Stimulated activated CD4-positive, alpha-beta T cell treated with anti-CD3 and anti-CD28 coated beads, Interleukin-4, amount 100 ng/mL, for 24 hours (primary cell): ENCODE measurements at places on chromosomes 13 and 19.

DNA sequence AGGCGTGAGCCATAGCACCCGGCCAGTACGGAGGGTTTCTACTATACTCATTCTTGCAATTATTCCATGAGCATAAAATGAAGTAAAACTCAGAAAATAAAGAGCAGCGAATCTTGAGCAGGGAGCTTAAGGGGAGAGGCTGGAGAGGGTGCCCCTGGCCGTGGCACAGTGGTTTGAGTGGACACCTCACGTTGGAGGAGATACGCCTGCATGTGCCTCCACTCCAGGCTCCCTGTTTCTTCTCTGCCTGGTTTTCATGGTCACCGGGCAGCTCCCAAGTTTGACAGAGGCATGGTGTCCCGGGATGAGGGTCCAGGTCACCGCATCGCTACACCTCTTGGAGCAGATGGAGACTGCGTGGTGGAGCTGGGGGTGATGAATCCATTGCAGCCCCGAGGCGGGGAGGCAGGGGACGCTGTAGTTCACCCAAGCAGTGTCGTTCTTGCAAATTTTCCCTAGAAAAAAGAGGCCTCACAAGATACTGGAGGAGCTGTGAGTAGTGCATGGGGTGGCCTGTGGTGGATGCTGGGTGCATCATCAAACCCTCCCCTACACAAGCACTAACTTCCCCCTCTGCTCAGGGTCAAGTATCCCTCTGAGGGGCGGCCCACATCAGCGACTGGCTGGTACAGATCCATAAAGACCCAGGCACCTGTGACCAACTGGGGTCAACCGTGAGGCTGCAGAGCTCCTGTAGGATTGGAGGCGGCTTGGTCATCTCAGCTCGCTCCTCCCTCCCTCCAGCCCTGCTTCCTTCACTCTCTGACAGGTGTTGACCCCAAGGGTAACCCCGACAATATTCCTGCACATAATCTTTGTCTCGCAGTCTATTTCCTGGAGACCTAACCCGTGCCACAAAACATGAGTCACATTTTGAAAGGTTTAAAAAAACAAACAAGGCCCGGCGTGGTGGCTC lies 3.6 kb upstream of the MIER2 start:
- no peak for DNase-seq

DNA sequence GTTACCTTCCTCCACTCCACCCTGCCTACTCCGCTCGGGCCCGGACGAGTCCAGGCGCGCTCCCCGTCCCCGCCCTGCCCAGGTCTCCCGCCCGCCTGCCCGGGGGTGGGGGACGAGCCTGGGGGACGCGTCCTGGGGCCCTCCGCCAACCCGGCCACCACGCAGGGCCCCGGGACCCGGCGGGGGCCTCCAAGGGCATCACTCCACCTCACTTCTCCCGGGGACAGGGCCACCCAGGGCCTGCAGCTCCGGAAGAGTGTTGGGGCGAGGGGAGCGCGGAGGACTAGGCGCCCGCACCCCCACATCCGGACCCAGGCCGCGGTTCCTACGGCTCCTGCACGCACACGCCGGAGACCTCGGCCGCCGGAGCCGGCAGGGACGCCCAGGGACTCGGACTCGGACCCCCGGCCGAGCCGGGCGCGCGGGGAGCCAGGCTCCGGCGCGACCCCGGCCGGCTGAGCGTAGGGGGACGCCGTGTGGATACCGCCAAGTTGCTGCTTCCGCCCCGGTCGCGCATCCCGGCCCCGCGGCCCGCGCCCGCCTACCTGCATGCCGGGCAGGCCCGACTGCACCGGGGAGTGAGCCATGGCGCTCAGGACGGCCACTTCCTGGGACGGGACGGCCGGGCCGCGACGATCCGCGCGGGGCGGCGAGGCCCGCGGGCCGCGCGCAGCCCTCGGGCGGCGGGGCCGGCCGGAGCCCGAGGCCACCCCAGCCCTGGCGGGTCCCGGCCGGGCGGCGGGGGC lies 534 bp downstream of the STK24 start:
- DNase-seq = peak; percentile 39

DNA sequence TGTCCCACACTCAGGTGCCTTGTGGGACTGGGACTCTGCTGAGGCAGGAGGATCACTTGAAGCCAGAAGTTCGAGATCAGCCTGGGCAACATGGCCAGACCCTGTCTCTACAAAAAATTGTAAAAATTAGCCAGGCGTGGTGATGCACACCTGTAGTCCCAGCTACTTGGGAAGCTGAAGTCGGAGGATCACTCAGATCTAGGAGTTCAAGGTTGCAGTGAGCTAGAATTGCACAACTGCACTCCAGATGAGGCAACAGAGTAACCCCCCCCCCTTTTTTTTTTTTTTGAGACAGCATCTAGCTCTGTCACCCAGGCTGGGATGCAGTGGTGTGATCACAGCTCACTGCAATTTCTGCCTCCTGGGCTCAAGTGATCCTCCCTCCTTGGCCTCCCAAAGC lies 11.0 kb upstream of the SYDE1 start:
- DNase-seq = no peak

- peak; percentile 33 for DNase-seq
These were observed 108.7 kb downstream of the TEX29 start for GRCh38 chr13:111429064-111429558.

DNA sequence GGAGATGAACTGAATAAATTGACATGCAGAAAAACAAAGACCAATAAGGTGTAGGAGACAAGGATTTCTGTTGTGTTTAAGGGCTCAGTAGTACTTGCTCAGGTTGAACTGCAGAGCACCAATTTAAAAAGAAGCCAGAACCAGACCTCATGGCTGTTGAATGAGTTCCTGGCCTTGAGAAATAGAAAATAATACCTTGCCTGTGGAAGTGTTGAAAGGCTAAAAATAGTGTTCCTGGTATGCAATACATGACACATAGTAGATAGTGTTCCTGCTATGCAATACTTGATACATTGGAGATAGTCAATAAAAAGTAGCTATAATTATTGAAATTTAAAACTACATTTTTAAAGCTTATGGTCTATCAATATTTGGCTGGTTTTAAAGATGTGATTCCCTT lies 595.8 kb downstream of the PCDH9 start:
- no peak for DNase-seq

DNA sequence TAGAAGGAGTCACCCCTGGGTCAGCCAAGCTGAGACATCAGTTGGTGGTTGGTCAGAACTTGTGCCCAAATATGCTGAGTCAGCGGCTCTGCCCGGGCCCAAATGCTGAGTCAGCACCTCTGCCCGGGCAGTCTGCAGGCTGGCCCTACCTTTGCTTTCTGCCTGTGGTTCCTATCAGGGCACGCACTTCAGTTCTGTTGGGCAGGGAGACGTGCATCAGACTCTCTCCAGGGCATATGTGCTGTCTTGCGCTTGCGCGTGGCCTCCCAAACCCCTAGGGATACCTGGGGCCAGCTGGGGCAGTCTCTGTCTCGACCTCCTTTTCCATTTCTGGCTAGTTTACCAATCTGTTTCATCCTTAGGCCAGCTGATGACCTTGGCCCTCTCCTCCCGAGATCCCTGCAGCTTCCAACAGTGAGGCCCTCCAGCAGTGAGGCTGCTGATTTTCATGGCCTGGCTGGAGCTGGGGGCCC lies 24.4 kb upstream of the LDLR start:
- DNase-seq = no peak

GRCh38 chr13:51967482-51968446 lies 43.5 kb downstream of the ATP7B start:
- no peak for DNase-seq

- DNase-seq = peak; percentile 39
These were observed 23.5 kb upstream of the LAIR1 start for GRCh38 chr19:54387991-54388801.

DNA sequence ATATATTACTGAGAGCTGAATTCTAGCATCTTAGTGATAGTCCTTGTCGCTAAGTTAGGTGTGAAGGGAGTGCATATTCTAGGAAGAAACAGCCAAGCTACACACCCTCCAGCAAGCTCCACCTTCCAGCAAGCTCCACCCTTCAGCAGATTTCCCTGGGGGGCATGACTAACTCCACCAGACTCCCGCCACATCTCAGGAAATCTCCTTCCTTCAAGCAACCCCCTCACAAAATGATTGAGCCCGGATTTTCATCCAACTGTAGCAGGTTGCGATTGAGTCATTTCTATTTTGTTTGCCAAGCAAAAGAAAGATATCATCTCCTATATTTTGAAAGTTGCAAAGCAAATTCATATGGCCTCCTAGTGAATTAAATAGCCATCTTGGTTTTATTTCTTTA lies 162.1 kb upstream of the TMTC4 start:
- no peak for DNase-seq

DNA sequence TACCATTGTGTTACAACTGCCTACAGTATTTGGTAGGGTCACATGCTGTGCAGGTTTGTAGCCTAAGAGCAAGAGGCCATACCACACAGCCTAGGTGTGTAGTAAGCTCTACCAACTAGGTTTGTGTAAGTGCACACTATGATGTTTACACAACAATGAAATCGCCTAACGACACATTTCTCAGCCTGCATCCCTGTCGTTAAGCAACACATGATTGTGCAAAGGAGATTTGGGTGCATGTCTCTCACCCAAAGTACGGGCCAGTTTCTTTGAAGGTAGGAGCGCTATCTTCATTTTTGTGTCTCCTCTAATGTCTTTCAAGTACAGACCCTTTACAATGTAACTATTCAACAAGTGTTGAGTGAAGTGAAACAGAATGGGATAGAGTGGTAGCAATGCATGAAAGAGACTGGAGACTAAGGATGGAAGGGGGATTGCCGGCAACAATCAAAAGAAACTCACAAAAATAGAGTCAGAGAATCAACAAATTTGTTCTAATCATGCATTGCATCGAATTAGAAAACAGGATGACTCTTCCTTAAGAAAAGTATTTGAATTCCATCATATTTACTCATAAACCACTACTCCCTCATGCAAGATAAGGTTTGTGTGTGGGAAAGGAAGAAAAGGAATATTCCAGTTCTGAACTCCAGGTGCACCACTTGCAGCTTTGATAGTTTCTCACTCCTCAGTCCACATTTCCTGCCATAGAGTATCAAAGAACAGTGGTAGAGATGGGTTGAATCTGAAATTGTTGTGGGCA lies 60.2 kb upstream of the TNFRSF19 start:
- DNase-seq = no peak

GRCh38 chr19:1167687-1168571 lies 6.1 kb downstream of the SBNO2 start:
- DNase-seq = no peak

DNA sequence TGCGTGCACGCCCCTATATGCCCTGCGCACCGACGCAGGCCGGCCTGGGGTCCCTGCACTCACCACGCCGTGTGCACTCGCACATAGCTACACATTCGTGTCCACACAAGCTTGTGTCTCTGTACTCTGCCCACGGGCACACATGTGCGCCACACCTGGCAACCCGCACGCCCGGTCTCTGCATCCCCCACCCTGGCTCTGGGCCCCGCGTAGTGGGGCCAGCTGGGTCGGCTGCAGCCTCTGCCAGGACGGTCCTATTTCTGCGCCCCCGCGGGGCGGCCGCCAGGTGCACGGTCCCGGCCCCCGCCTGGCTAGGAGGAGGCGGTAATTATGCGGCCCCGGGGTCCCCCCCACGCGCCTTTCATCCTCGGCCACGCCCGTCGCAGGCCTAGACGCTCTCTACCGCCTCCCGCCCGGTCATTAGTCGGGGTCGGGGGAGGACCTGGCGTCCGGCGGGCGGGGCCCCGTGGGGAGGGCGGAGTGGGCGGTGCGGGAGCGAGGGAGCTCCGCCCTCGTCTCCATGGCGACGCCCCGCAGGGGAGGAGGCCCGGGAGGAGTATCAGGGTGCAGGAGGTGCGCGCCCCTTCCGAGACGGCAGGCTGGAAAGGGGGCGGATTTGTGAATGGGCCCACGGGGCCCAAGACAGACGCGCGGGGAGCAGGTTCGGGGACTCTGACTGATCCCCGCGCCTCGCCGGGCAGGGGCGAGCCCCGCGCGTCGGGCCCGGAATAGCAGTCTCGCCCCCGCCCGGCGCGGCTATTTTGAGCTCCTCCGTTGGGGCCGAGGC lies 2.8 kb upstream of the CIRBP start:
- DNase-seq = peak; percentile 75

GRCh38 chr13:114065141-114065925 lies 67.1 kb downstream of the RASA3 start:
- peak; percentile 85 for DNase-seq

DNA sequence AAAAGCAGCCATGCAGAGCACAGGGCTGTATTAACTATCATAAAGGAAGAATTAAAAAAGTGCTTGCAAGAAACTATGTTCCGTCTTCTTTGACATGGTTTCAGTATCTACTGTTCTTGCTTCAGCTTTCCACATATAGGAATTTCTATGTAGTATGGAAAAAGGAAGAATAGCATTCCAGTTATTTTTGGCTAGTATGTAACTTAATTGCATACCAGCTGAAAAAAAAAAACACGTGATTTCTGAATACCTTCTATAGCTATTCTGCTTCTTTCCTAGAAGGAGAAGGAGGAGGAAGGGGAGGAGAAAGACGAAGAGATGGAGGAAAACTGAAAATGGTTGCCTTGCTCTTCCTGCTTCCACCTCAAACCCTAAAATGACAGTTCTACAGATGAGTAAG lies 619.0 kb downstream of the KCTD12 start:
- DNase-seq = no peak

DNA sequence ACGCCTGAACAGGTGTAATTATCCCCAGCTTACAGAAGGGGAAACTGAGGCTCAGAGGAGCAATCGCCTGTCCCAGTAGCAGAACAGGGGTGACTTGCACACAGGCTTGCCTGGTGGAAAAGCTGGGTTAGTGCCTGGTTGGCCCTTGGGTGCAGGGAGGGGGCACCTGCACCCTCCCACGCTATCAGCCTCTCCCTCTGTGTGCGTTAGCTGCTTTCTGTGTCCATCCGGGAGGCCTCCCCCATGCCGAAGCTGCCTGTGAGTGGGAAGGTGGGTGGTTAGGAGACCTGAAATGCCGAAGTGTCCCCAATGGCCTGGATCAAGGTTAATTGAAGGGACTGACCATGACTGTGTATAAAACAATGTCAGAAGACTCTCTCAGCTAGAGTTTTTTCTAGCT lies 295.0 kb downstream of the ZNF536 start:
- no peak for DNase-seq

- DNase-seq = no peak
These were observed 237.4 kb downstream of the RGCC start for GRCh38 chr13:41694545-41695301.

DNA sequence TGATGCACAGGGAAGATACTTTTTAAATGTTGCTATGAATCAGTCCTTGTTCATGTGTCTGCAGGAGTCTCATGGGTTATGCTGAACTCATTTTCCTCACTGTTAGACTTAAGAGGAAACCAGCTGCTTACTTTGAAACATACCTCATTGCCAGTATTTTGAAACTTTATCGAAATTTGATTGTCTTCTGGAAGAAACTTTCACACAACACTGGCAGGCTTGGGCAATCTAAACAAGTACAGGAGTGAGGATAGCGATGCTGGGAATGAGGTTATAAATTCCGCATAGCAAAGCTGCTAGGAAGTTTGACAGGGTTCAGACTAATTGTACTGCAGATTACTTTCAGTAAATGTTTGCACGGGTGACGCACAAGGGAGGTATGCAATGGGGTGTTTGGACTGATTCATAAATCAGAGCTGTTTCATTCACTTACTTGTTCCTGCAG lies 245.7 kb downstream of the DNAJC15 start:
- DNase-seq = no peak

- DNase-seq = no peak
These were observed 164.2 kb downstream of the ABCC4 start for GRCh38 chr13:95137096-95137495.

- no peak for DNase-seq
These were observed 3.9 kb downstream of the RBM26 start for GRCh38 chr13:79402074-79402635.
